ENCODE measurements at places on chromosomes 13 and 19.

GRCh38 chr19:31270897-31271296 lies 78.3 kb downstream of the TSHZ3 start:
- ATAC-seq: no peak

DNA sequence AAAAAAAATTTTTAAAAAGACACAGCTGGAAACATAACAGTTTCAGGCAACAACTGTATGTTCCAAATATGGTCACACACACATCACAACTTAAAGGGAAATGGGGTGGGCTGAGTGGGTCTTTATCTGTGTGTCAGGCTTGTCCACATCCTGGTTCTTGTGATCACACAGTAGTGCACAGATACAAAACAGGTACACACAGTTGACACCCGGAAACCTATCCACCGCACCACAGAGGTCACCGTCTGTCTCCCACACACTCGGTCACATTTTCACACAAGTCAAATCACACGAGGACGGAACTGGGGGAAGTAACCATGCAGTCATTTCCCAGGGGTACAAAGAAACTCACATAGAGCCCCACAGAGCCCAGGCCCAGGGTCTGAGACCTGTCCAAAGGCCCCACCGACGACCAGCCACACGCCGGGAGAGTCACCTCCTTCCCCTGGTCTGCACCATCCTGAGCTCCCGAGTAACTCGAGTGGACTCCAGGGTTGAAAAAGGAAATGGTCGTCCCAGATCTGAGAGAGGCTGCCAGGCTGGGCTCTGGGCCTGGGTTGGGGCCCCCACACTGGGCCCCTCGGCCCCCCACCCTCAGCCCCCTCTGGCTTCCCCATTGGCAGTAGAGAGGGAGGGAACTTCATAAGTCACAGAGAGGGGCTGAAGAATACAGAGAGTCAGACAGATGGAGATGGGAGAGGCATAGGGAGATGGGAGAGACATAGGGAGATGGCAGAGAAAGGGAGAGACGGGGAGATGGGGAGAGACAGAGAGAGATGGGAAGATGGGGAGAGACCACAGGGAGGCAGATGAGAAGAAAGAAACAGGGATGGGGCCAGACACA lies 1.3 kb upstream of the PPAN start:
- ATAC-seq: peak; percentile 76

- ATAC-seq: no peak
Observed at GRCh38 chr19:51289635-51290034, 21.8 kb upstream of the IGLON5 start.

DNA sequence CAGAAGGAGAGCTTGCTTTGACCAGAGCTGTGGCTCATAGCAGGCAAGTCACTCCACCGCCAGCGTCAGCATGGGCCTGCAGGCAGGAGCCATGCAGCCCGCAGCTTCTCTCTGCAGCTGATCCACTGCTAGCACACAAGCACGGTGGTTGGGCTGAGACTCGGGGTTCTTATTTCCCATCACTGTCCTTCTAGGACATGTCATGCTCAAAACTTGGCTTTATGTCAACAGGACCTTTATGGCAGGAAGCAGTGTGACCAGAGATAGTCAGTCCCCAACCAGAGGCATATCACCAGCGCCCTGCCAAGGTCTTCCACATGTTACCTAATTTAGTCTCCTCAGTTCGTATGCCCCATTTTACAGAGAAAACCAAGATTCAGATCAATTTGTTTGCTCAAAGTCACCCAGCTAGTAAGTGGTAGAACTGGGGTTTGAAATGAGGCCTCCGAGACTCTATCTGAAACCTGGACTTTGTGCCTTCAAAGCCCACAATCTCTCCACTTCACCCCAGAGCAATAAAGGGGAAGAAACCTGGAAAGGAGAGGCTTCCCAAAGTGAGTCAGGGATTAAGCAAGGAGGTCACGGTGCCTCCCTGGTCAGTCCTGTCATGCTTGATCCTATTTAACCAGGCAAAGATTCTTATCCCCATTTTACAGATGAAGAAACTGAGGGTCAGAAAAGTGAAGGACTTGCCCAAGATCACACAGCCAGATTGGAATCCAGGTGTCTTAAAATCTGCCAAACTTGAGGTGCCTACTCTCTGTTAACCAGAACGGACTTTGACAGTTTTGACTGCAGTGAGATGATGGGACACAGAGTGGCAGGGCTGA lies 5.1 kb downstream of the TMEM272 start:
- ATAC-seq: no peak

DNA sequence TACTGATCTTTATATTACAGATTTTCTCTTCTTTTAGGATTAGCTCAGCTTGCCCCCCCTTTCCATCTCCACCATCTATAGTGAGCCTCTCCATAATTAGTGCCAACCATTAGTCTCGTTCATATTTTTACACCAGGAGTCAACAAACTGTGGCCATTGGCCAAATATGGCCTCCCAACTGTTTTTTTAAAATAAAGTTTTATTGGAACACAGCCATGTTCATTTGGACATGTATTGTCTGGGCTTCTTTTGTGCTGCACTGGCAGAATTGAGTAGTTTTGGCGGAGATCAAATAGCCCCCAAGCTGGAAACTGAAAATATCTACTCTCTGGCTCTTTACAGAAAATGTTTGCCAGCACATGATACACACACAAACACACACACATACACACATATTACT lies 18.4 kb downstream of the ZNF175 start:
- no peak for ATAC-seq

DNA sequence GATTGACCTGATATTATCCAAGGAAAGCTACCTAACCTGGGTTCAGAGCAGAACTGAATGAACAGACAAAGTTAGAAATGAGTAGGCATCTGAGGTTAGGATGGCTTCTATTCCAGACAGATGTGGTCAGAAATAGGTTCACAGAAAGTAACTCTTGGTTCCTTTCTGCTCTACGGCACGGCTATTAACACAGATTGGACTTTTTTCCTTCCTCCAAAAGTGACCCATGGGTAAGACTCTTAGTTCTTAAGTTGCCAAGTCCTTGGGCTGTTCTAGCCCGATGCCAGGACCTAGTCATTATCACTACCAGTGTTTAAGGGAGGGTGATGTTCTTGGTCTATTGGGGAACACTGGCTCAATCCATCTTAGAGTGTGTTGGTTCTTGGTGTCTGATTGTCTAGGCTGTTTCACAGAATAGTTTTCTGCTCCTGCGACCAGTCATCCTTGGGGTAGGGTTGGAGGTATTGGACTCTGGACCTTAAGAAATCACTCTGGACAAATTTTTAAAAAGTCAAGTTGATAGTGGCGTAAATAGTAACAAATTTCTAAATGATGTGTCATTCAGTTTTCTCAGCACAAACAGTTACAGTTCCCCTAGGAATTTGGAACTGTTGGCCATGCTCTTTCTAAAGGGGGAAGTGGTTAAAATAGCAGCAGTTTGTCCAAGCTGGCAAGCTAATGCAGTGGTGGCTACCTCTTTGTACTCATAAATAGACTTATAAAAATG lies 60.1 kb upstream of the MYCBP2 start:
- ATAC-seq: peak; percentile 79

GRCh38 chr19:33344573-33344925 lies 29.0 kb upstream of the CEBPG start:
- no peak for ATAC-seq

GRCh38 chr13:68358294-68358705 lies 1128.2 kb upstream of the PCDH9 start:
- no peak for ATAC-seq

GRCh38 chr19:29840066-29840950 lies 28.5 kb downstream of the CCNE1 start:
- no peak for ATAC-seq

GRCh38 chr19:45428384-45429231 lies 4.9 kb upstream of the ERCC1 start:
- ATAC-seq: no peak

GRCh38 chr19:9914315-9915207 lies 21.8 kb downstream of the OLFM2 start:
- ATAC-seq: peak; percentile 72

- ATAC-seq: no peak
Observed at GRCh38 chr19:17654993-17655392, 33.2 kb downstream of the UNC13A start.

DNA sequence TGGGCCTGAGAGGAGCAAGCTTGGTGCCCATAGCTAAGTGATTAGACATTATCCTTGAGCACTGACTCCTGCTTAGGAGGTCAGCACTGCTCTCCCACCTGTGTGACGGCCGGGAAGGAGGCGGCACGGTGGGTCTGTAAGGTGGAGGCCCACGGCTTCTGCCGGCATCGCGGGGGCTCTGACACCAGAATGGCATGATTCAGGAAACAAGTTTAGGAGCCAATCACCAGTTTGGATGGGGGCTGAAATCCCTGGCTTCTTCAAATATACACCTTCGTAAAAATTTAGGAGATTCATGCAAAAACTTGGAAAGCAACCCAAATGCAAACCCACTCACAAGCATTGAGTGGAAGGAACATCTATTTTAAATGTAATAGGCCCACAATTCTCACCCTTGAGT lies 307.3 kb upstream of the TSHZ3 start:
- no peak for ATAC-seq

- ATAC-seq: peak; percentile 92
Observed at GRCh38 chr13:43878892-43879754, at the start of gene CCDC122. CCDC122 (minus strand) TSS chr13:43879740; CDS start chr13:43869376, 10,364 bp downstream.

DNA sequence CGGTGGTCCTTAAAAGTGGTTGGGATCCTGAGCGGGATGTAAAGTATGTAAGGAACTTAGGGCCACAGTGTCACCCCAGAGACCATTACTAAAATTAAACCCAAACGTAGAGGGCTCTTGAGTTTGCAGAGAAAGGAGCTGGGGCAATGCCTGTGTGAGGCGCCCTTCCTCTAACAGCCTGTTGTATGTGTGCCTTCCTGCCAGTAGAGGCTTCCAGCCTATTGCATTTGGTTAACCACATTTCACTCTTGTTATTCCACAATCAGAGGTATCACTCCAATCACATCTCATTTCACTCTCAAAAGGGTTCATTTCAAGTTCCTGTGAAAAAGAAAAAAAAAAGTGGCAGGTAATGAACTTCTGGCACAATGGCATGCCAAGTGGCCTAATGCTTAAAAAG lies 29.4 kb downstream of the DIAPH3 start:
- no peak for ATAC-seq

GRCh38 chr19:2790557-2791271 lies 5.4 kb downstream of the THOP1 start:
- no peak for ATAC-seq

- ATAC-seq: peak; percentile 24
Observed at GRCh38 chr19:10510301-10510802, 6.9 kb downstream of the S1PR5 start.

DNA sequence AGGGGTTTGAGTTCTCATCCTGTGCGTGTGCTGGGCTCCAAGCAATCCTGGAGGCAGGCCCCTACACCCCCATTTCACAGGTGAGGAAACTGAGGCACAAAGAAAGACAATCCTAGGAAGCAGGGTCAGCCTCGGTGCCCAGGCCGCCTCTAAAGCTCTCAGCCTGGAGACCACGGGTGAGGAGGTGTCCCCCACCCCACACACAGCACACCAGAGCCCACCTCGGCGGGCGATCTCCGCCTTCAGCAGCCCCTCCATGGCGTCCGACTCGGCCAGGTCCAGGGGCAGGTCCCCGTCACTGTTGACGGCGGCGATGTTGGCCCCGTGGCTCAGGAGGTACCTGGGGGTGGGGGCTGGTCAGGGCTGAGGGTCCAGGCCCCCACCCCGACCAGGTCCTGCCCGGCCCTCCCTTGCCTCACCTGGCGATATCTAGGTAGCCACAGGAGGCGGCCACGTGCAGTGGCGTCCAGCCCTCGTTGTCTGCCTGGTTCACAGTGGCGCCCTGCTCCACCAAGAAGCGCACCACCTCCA lies 5.1 kb downstream of the PPP1R12C start:
- no peak for ATAC-seq

DNA sequence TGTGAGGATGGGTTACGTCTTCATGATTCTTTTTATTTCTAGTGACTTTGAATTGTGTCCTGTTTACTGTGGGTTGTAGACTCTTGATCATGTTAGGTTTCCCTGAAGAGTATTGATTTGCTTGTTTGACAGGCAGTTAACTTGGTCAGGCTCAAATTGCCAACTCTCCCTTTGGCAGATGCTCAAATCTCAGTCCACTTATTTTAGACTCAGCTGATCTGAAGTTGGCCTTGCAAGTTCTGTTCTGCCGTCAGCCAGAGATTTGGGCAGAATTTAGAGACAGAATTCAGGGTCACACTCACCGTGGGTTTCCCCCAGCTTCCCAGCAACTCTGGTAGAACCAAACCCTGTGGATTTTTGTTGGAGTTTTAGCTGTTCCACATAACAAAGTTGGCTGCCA lies 71.6 kb upstream of the TEX29 start:
- ATAC-seq: no peak

GRCh38 chr13:41985788-41986508 lies 25.0 kb upstream of the VWA8 start:
- no peak for ATAC-seq

DNA sequence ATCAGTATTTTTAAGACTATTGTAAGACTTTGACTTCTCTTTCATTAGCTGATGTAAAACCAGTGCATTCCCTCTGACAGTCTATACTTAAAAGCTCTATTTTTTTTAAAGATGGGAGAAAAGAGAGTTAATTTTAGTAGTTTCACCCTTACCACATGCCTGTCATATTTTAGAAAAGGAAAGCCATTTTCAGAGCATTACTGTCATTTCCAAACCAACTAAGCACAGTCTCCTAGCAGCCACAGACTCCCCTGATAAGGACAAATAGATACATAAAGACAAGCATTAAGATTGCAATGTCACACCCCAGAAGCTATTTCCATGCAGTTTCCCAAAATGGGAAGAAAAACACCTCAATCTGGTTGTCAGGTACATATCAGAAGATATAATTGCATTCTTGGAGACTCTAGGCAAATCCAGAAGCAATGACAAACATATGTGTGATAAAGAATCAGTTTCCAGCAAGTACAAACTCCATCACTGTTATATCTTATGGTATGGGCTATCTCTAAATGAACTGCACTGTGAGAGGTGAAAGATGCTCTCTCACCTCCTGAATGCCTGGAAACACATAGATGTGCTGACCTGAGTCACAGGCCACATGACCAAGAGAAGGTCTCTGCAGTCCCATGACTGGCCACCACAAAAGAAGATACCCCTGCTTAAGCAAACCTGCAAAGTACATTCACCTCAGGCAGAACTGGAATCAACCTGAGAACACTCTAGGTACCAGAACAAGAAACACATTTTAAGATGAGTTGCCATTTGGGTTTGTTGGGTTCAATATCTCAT lies 303.3 kb downstream of the POU4F1 start:
- no peak for ATAC-seq

DNA sequence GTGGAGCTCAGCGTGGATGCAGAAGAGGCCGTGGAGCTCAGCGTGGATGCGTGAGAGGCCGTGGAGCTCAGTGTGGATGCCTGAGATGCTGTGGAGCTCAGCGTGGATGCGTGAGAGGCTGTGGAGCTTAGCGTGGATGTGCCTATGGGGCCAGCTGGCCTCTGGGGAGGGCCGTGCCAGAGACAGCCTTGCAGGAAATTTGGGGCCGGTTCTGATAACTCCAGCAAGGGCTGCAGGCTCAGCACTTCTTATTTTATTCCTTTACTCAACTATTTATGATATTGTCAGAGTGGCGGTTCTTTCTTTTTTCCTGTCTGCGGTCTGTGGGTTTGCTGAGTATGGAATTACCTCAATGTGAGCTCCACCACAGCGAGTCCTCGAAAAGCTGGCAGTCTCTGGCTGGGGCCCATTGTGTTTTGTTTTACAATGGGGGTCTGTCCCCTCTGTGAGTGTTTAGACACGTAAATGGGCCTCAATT lies 17.8 kb upstream of the TMEM255B start:
- ATAC-seq: no peak

Measured in stimulated activated memory B cell treated with anti-CD40 and anti-IgM and Interleukin-4, amounts not matched to agents 10 μg/mL and 1 μg/mL and 100 μg/mL, for 72 hours (primary cell).